ENCODE measurements at places on chromosomes 3 and 15.

DNA sequence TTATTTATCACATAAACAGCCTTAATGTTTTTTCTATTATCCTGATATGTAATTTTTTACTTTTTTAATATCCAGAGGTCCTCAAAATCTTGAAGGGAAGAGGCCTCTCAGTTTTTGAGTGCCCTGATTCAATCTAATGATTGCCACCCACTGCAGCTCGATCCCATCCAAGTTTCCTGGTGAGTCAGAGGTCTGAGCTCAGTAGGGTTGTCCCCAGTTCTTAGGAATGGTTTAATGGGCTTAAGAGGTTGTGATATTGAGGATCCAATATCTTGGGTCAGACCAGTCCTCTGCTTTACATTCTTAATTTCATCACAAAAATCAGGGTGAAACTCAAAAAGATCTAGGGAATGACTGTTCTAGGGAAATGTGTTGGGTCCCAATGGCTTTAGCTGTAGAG lies 238.5 kb downstream of the NSUN3 start:
- no peak for DNase-seq

GRCh38 chr3:58260261-58260731 lies 22.7 kb downstream of the ABHD6 start:
- DNase-seq: peak; percentile 47

DNA sequence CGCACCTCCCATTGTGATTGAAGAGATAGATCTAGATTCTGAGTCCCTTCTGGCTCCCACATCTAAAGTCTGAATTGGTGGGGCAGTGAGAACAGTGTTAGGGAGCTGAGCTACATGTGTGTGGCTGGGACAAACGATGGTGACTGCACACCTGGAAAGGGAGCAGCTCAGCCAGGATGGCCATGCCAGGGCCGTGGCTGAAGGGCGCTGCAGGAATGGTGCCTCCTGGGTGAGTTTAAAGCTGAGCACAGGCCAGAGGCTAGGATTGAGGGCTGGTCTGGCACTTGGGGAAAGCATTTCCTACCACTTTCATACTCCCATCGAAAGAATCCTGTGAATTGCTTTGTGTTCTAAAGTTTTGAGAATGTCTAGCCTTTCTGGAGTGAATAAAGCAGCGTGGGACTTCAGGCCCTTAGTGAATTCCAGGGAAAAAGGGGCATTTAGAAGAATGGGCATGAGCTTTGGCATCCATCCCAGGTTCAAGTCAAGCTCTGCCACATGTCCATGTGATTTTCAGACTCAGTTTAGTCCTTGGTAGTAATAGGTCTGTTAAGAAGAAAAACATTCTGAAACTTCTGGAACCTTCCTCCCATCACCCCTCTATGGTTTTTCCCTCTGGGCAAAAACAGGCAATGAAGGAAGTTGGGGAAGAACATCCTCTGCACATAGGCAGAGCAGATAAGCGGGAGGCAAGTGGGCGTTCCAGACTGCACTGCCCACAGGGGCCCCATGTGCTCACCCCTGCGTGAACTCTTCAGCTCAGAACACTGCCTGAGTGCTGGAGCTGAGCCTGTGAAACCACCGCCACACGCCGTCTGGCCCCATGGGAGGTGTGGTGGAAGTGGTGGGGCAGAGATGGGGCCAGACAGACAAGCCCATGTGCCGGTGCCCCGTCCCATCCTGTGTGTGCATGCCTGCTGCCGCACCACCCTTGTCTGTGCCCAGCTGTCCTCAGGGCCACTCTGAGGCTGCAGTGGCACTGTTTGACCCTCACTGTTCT lies 12.9 kb upstream of the CPNE9 start:
- no peak for DNase-seq

DNA sequence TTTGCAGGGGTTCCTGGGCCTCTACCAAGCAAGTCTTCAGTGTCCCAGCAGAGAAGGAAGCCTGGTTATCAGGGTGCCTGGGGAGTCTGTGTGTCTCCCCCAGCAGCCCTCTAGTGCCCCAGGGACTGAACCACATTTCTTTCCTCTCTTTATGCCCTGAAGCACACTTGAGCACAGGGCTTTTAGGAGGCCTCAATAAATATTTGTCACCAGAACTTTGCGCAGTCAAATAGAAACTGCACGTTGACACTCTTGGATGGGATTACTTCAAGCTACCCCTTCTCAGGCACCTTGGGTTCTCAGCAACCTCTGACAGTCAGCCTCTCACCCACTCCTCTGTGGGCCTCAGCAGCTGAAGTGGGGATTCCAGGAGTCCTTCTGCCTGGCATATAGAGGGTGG lies 226.6 kb upstream of the HES1 start:
- no peak for DNase-seq

DNA sequence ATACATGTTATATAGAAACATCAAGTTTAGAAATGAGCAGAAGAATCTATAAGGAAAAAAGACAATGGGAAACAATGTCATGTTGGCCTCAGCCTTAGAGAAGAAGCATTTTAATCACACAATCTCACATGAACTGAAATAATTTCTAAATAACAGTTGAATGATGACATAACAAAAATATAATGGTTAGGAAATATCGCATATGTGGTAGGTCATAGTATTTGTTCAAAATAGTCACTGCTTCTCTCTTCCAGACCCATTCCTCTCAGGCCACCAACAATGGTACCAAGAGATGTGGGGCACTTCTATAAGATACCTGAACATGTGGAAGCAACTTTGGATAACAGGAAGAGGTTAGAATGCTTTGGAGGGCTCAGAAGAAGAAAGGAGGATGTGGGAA lies 195.7 kb upstream of the PDZRN3 start:
- DNase-seq: no peak
